SJSA1 (cell line): ENCODE measurements at places on chromosomes 11 and 22. TPM values are rescaled to one million over a fixed set of nuclear protein-coding genes. Genes with fewer than 3 reads are reported as not detected.
A peak's percentile ranks its signal among the peaks of the same experiment; 100 is the strongest.

DNA sequence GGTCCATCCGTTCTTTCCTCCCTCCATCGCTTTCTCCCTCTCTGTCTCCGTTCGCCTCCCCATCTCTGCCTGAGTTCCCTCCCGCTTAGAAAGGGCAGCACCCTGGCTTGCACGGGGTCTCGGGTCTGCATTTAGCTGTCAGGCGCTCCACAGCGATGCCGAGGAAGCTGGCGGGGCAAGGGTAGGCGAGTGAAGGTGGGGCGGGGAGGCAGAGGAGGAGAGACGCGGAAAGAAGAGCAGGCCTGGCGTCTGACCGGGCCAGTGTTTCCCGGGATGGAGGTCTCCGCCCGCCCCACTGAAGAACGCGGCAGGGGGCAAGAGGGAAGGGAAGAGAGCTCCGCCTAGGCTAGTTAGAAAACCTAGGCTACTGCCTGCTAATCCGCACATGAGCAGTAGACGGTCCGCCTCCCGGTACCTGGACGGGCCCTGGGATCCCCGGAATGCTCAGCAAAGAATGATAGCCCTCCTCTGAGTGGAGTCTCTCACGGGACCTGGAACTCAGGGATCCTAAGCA is 3922.5 kb upstream of the OR11H1 start:
- no peaks in the 10 kb centered on the region for H3K27me3 ChIP-seq
- H3K4me3 ChIP-seq = no peak overlapping the region
- DNase-seq = no peak
- no peaks in the 10 kb centered on the region for H3K36me3 ChIP-seq
- no peaks in the 10 kb centered on the region for H3K4me1 ChIP-seq

Gene HPS4
- total RNA-seq = 28.9 and 29.5 TPM in 2 replicates

DNA sequence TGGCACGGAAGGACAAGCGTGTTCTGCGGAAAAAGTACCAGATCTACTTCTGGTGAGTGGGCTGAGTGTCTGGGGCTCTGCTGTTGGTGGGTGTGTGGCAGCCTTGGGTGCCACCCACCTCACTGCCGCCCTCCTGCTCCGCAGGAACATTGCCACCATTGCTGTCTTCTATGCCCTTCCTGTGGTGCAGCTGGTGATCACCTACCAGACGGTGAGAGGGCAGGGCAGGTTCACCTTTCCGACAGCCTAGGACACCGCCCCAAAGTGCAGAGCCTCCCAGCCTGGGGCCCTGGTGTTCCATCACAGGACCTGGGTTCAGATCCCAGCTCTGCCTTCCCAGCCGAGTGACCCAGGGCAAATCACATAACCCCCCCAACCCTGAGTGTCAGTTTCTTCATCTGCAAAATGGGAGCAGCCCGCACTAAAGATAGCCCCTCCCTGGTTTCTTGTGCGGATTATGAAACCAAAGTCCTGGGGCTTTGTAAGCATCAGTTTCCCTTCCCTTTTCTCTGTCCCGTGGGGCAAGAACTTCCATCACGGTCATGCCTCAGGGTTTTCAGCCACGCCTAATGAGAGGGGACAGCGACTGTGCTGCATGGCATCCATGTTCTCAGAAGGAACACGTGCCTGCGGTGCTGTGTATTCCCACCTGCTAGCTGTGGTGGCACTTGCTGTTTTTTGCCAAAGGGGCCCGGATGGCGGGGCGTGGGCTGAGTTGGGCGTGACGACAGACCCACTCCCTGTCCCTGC is 9.8 kb upstream of the TAGLN start:
- H3K4me1 ChIP-seq = no peaks in the 10 kb centered on the region
- peak; percentile 11 for DNase-seq
- no peaks in the 10 kb centered on the region for H3K27me3 ChIP-seq
- H3K36me3 ChIP-seq = no peaks in the 10 kb centered on the region
- no peak overlapping the region for H3K27ac ChIP-seq

Gene ALDH3B1
- 52.3 and 59.8 TPM in 2 replicates for total RNA-seq

DNA sequence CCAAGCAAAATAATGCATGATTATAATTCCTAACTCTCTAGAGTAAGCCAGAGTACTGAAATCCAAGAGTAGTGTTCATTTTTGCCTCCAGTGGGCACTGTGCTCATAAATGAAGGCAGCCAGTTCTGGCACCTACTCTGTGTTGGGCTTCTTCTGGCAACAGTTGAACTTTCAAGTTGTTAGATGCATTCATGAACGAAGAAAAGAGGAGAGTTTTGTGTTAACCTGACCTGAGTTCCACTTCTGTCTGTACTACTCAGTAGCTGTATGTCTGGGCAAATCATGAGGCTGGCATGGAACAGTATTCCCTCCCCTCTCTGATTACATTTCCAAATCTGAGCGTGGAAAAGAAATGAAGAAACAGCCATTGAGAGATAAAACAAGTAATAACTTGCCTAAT is 20.3 kb upstream of the TENM4 start:
- no peaks in the 10 kb centered on the region for H3K36me3 ChIP-seq
- no peaks in the 10 kb centered on the region for H3K4me1 ChIP-seq
- H3K4me3 ChIP-seq = no peak overlapping the region
- no peak for DNase-seq
- no peak overlapping the region for H3K27ac ChIP-seq
- no peaks in the 10 kb centered on the region for H3K27me3 ChIP-seq

Gene SAA2
- not detected in 2 replicates for total RNA-seq

GRCh38 chr11:71420455-71421241 is 27.5 kb downstream of the DHCR7 start:
- H3K36me3 ChIP-seq = no peaks in the 10 kb centered on the region
- H3K4me3 ChIP-seq = no peak overlapping the region
- H3K27ac ChIP-seq = no peak overlapping the region
- no peak for DNase-seq
- H3K27me3 ChIP-seq = no peaks in the 10 kb centered on the region
- peaks cover 8% of the 10 kb centered on the region; the same call in 1 of the 2 replicates for H3K4me1 ChIP-seq

Gene SLC37A2
- total RNA-seq = 0.18 and 0.31 TPM in 2 replicates

Gene HEPHL1
- total RNA-seq = not detected in 2 replicates

Gene CHRM1
- total RNA-seq = not detected in 2 replicates

- no peaks in the 10 kb centered on the region for H3K27me3 ChIP-seq
- H3K27ac ChIP-seq = peak overlapping the region; percentile 64
- H3K4me3 ChIP-seq = peak overlapping the region; percentile 88
- peaks cover 46% of the 10 kb centered on the region for H3K4me1 ChIP-seq
- peaks cover 65% of the 10 kb centered on the region for H3K36me3 ChIP-seq
Observed at GRCh38 chr22:36385491-36386350, 2.0 kb downstream of the MYH9 start.

DNA sequence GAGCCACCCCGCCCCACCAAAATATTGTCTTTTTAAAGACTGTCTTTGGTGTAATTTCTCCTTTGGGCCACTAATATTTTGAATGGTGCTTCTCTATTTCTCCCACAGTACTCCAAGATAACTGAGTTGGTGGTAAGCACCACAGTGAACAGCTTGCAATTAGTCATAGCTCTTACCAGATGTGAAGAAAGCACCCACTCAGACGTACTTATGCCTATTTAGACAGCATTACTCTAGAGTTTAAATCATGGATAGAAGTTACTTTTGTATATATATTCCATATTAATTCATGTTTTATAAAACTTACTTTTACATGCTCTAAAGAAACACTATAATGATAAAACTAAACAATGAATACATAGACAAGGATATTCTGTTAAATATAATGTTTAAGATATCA is 12.7 kb downstream of the ANO3 start:
- H3K36me3 ChIP-seq = no peaks in the 10 kb centered on the region
- no peak overlapping the region for H3K27ac ChIP-seq
- DNase-seq = no peak
- H3K4me1 ChIP-seq = no peaks in the 10 kb centered on the region
- H3K4me3 ChIP-seq = no peak overlapping the region

Gene CCDC87
- total RNA-seq = 0.34 TPM in 1 of 2 replicates, not detected in the other
